ENCODE measurements at places on chromosomes 2 and 18.
A peak's percentile ranks its signal among the peaks of the same experiment; 100 is the strongest.

DNA sequence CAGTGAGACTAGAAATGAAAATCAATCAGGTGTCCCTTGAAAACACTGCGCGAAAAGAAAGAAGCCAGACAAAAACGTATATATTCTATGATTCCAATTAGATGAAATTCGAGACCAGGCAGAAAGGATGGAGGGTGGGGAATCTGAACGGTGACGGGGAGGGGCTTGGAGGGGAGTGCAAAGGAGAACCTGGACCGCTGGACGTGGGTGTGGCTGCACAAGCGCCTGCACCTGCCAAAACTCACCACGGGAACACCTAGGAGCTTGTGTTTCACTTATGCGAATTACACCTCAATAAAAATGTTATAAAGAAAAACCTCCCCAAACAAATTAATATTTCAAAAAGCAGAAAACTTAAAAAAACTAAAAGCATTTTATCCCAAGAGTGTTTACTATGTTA, 21.9 kb downstream of the THAP4 start:
- DNase-seq, result no peak

GRCh38 chr2:132577686-132578085, 92.3 kb downstream of the LYPD1 start:
- no peak for DNase-seq

DNA sequence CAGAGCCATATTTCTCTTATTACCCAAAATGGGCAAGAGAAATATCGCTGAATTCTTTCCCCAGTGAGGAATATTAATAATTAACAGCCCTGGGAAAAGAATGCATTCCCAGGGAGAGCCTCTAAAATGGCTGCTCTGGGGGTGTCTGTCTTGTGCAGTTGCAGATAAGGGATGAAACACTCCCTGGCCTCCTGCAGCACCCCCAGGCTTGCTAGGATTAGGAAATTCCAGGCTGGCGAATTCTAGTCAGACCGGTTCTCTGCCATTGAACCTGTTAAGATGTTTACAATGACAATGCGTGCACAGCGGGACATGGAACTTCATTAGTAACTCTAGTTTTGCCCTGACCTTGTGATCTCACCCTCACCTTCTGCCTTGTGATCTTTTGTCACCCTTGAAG, 24.5 kb downstream of the MRPL30 start:
- DNase-seq, result no peak

GRCh38 chr2:64988420-64989125, 626 bp upstream of the SLC1A4 start:
- peak; percentile 62 for DNase-seq

DNA sequence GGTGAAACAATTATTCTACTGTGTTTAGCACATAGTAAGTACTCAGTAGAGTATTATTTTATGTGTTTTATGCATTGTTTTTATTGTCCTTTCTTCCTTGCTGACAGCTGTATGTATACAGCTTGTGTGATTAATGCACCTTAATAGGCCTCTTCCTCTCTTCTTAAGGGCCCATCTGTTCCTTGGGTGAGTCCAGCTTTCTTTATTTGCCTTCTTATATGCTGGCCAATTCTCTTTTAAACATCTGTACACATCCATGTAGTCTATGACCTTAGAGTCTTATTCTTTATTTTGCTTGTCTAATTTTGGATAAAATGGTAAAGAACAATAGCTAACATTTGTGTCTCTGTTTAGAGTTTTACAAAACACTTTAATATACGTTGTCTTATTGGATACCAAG, 333.7 kb upstream of the MEIS1 start:
- DNase-seq, result no peak

GRCh38 chr2:54714996-54715395, 8.5 kb upstream of the EML6 start:
- DNase-seq, result no peak

DNA sequence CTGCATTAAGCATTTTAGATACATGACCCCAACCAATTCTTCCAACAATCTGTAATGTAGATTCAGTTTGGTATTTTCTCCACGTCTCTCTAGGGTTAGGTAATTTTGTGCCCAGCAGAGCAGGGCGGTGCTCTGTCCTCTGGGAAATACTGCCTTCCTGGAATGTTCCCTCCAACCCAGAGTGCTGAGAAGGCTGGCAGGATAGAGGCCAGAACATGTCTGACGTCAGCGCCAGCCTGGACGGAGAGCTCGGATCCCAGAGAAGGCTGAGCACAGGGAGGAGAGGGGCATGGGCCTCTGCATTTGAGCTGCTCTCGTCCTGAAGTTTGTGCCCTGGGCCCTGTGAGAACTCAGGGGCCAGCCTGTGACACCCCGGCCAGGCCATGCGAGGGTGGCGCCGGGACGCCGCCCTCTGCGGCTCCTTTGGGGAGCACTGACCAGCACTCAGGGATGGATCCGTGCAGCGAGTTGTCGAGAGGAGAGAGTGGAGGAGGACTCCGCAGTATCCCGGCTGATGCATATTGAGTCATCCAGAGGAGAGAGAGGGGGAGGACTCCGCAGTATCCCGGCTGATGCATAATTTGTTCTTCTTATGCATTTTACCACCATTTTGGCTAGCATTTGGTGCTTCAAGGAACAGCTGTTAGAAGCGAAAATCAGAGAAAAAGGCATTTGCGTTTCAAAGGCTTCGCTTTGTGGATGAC, 80.0 kb upstream of the PXDN start:
- no peak for DNase-seq

GRCh38 chr2:126797622-126798275, 100.9 kb upstream of the TEX51 start:
- DNase-seq, result no peak

DNA sequence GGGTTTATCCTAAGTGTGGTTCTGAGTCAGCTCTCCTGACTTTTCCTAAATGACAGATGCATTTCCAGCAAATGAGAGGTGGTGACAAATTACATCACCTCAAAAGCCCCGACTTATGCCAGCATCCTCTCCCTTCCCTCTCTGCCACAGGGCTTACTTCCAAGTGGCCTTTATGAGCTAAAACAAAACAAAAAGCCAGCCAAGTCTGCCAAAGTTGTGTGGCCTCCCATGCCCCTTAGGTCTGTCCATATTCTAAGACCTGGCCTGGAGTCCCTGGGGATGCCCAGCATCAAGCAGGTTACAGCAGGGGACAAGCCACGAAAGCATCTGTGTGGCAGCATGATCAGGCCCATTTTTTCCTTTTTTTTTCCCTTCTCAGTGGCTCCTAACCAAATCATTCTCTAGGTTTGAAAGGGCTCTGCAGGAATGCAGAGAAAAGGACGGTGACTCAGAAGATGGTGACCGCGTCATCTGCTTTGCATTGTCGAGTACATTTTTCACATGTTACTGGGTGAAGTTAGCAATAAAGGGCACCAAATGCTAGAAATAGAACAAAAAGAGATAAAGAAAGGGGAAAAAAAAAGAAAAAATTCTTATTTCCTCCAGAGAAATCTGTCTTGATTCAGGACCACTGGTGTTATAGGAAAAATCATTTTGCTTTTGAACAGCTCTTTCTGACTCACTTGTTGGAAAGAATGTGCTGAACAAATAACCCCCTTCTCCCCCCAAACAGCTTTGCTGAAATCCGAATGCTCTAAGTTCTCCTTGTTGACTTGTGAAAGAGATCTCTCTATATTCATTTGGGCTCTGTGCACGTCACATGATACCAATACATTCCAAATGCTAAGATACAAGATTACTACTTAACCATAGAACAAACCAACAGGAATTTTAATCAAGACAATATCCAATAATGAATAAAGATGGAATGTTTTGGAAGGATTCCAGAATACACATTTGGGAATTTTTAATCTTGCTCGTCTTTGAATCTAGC, 178.7 kb downstream of the EN1 start:
- no peak for DNase-seq

GRCh38 chr2:96882230-96882629, 12.3 kb upstream of the SEMA4C start:
- no peak for DNase-seq

- DNase-seq, result no peak
These were observed 165.8 kb downstream of the DNAH7 start for GRCh38 chr2:195902857-195903256.

GRCh38 chr2:140604788-140605187, 1526.0 kb downstream of the LRP1B start:
- no peak for DNase-seq

GRCh38 chr18:7002107-7002506, 115.5 kb downstream of the LAMA1 start:
- DNase-seq, result no peak

DNA sequence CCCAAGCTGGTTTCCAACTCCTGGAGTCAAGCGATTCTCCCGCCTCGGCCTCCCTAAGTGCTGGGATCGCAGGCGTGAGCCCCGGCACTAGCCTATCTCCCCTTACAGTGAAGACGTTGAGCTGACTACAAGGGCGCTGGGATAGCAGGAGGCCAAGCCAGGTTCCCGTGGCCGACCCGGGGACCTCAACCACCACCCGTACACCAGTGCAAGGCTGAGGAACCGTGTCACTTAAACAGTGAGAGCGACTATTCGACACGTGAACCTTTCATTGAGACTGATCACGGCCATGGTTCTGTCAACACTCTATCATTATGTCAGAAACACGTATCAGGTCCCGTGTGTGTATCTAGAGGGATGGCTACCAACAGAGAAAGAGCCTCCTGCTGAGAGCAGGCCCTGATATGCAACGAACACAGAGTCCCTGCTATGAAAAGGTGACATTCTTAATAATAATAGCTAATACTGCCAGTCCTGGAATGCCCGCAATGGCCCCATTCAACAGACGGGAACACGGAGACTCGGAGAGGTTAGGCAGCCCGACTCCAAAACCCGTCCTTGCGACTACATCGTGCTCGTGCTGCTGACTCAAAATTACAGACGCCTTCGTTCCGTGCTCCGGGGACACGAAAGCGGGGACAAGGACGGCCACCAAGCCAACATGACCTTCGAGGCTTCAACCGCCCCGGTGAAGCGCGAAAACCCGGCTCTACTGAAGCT, 833 bp downstream of the AFG3L2 start:
- DNase-seq, result no peak

DNA sequence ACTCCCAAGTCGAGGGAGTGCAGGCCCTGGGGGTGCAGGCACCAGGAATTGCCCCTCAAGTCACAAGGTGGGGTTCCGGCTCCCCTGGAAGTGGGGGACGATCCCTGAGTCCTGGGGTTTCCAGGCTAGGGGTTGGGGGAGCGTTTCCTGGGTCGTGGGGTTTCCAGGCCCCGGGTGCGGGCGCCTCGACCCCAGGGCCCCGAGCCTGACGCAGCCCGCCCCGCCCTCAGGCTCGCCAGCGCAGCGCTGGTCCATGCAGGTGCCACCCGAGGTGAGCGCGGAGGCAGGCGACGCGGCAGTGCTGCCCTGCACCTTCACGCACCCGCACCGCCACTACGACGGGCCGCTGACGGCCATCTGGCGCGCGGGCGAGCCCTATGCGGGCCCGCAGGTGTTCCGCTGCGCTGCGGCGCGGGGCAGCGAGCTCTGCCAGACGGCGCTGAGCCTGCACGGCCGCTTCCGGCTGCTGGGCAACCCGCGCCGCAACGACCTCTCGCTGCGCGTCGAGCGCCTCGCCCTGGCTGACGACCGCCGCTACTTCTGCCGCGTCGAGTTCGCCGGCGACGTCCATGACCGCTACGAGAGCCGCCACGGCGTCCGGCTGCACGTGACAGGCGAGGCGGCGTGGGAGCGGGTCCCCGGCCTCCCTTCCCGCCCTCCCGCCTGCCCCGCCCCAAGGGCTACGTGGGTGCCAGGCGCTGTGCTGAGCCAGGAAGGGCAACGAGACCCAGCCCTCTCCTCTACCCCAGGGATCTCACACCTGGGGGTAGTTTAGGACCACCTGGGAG, 12.0 kb downstream of the SIGLEC15 start:
- DNase-seq, result peak; percentile 62

GRCh38 chr2:218364196-218364595, 7.5 kb downstream of the CATIP start:
- DNase-seq, result no peak

DNA sequence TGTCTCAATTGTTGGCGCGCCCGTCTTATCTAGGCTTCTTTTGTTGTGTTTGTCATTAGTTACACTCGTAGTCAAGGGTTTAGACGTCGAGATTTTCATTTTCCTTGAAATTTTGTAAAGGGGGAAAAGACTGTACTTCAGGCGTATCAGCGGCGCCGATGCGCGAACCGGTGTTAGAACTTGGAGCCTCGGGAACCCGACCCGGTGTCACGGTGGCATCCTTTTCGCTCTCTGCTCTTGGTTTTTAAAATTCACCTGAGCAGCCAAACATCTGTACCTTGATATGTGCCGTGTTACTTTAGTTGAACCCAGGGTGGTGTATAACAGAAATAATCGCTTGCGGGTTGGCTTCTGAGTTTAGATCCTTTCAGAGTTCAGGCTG, 643 bp downstream of the RMC1 start:
- DNase-seq, result no peak

DNA sequence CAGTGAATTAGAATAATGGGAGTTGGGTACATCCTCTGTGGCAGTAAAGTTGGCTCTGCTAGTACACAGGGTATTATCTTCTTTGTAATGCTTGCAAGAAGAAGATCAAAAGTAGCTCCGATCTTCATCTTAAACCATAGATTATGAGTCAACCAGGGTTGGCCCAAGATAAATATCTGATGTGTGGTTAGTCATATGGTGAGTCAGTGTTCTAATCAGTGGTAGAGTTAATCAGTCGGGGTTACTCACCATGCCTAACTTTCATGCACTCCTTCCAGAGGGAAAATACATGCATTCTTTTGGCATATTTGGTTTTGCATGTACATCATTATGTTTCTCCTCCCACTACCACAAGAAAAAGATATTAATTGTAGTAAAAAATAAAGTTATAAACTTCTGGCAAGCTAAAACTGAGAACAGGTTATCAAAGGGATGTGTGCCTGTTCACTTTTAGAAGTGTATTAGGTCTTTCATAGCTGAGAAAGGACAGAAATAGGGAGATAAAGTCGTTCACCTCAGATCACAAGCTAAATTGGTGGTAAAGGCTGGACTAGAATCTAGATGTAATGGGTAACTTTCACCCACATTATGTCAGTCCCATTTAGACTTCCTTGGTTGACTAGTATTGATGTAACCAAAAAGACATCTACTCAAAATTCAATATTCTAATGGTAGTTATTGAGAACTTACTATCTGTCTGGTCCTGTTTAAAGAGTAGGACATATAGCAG, 684.4 kb downstream of the IRS1 start:
- no peak for DNase-seq

DNA sequence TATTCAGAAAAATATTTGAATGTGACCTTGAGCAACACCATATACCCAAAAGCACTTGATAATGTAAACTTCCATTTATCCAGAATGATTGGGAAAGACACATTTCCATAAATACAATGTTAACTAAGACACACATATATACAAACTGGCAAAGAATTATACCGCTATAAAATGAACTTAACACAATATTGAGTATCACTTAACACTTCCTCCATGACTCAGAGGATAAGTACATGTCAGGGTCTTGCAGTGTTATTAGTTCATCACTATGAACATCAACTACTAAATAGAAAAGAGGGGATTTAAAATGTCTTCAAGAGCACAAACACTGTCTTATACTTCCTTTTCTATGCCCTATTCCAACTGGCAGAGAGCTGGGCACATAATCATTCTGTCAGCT, 18.6 kb downstream of the WDSUB1 start:
- DNase-seq, result no peak

All from CD8-positive, alpha-beta T cell (primary cell).